ENCODE measurements at places on chromosomes 12 and 14.

- DNase-seq, result no peak
Measured at GRCh38 chr12:57491393-57492280, 3.8 kb downstream of the MARS1 start.

DNA sequence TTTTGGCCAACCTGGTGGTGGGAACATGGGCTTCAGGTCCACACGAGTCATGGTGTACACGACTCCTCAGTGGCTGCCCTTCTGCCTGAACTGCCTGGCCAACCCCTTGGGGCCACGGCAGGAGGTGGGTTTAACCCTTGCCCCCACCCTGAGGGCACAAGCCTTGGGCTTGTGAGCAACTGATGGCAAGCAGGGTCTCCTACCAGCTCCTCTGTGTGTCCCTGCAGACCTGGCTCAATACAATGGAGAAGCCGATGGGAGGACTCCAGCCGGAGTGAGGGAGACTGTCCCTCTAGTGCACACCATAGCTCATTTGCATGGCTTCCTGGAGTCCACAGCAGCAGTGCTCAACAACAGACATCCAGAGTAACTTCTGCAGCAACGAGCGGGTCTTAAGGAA is 28.0 kb downstream of the JAG2 start:
- DNase-seq, result no peak

DNA sequence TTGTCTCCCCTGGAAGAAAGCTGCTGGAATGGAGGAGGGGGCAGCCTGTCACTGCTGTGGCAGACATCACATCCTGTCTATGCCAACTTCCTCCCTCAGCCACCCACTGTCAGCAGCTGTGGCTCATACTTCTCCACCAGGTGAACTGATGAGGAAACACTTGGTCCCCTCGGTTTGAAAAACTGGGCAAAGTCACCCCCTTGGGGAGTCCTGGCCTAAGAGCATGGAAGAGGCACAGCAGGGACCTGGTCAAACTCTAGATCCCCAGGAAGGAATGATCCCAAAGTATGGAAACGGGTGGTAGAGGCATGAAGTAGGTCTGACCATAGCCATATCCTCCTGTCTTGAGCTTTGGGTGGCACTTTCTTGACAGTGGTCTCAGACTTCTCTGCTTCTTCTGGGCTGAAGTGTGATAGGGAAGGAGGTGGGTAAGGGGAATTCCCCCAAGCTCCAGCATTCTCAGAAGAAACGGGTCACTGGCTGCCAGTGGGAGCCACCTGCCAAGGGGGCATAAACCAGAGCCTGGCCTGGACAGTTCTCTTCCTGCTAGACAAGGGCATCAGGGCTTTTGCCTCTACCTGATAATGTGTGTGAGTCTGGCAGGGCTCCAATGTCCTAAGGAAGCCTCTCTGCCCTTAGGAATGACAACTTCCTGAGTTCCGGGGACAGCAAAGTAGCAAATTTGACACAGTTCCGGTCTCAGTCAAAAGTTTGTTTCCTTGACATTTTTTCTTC is 36.0 kb downstream of the FMNL3 start:
- DNase-seq, result peak; percentile 39

DNA sequence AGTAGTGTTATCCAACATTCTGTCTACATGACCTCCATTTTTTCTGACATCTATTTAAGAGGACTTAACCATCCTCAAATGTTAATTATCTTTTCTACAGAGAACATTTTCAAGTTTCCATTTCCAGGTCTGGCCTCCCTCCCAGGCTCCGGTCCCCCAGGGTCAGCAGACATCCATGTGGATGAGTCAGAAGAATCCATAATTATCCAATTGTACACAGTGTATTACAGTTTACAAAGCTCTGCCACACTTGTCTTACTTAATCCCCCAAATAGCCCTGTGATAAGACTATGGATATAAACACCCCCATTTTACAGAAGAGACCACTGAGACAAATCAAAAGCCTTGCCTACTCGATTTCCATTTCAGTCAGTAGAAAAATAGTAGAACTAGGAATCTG is 65.0 kb downstream of the SLC8A3 start:
- no peak for DNase-seq

- no peak for DNase-seq
Measured at GRCh38 chr12:87866578-87867292, 162.5 kb downstream of the C12orf50 start.

DNA sequence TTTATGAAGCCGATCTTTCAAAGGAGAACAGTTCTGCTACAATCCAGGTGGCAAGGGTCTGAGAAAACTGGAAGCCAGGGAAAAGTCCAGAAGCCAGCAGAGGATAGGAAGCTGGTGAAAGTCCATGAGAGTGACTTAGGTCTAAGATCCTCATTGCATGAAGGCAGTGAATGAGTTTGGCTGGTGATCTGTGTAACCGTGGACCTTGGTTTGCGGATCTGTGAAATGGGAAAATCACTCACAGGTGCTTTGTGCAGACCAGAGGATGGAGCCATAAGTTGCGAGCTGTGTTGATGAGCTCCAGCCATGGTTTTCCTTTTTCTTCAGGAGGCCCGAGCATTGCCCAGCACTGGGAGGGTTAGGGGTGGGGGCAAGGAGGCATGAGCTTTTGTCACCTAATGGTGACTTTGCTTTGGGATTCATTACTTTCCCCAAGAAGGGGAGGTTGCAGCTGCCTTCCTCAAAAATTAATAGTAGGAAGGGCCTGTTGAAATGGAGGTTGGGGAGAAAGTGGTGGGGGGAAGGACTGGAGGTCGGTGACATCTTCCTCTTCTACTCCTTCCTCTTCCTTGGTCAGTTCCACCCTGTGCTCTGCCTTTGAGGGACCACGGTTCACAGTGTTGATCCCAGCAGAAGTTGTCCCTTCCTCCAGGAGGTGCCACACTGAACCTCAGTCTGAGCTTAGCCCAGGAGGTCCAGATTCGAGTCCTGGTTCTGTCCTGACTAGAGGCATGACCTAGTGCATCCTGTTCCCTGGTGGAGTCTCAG is 20.3 kb upstream of the SERPINA6 start:
- DNase-seq, result no peak

GRCh38 chr12:108228746-108229145 is 99.7 kb downstream of the WSCD2 start:
- no peak for DNase-seq

GRCh38 chr12:68932128-68932960 is 627 bp downstream of the CPM start:
- no peak for DNase-seq

GRCh38 chr12:116697716-116698115 is 40.2 kb downstream of the SPRING1 start:
- DNase-seq, result no peak
